ENCODE measurements at places on chromosomes 2 and 18.

GRCh38 chr2:208092093-208092832 lies 32.1 kb downstream of the CRYGD start:
- DNase-seq: no peak

- DNase-seq: no peak
Observed at GRCh38 chr2:55923091-55923981, at the start of gene EFEMP1. TSS of gene EFEMP1 (minus strand) at chr2:55923782. CDS start at chr2:55922440, 1,342 bp downstream.

DNA sequence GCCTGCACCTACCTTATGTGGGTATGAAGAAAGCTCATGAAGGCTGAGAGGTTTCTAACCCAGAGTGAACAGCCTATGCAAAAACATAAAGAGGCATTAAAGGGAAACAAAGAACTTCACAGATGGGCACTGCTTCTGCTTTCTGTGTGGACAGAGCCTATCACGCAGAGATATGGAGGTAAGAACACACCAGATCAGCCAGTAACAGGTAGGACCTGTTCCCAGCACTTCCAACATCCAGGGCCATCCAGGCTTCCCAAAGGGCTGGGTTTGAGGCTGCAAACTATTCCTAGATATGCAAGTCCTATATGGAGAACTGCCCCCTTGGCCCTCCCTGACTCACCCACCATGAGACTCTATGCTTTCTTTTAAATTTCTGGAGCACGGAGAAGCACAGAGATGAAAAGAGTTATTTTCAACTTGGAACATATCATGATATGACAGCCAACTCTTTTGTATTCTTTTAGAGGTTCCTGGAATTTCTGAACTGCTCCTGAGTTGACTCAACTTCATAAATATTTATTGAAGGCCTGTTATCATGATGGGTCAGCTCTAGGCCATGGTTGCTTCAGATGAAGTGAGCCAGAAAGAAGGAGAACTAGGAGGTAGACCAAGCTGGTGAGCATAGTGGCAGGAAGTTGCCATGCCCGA lies 77.4 kb upstream of the PPP1CB start:
- DNase-seq: no peak

GRCh38 chr2:157790780-157791179 lies 85.3 kb downstream of the ACVR1 start:
- no peak for DNase-seq
